PC-9 (cell line): ENCODE measurements at places on chromosomes 12 and 14. TPM values are rescaled to one million over a fixed set of nuclear protein-coding genes. Genes with fewer than 3 reads are reported as not detected.

- DNase-seq = no peak
Observed at GRCh38 chr12:53998110-53998899, 1.7 kb upstream of the HOXC9 start.

- DNase-seq = no peak
Observed at GRCh38 chr12:70971001-70971794, 50.7 kb upstream of the PTPRR start.

The HOXC9 gene
- 7.5 and 10.2 TPM in 2 replicates for total RNA-seq

- peak; percentile 43 for DNase-seq
Observed at GRCh38 chr12:120066341-120066740, 50.2 kb downstream of the RAB35 start.

- peak; percentile 18 for DNase-seq
Observed at GRCh38 chr12:46209914-46210872, 58.6 kb downstream of the SLC38A1 start.

DNA sequence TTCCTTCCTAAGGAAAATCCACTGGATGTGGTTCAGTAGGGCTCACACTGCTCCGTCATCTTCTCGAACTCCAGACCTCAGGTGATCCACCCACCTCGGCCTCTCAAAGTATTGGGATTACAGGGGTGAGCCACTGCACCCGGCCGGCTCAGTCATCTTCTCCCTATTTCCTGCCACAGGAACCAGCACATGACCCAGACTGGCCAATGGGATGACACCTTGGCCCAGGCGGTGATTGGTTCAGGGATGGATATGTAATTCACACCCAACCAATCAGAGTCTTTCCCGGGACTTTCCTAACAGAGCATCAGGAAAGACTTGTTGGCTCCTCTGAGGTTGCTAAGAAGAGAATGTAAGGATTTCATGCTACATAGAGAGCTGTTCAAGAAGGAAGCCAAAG, 19.2 kb upstream of the C12orf76 start:
- no peak for DNase-seq

- peak; percentile 77 for DNase-seq
Observed at GRCh38 chr12:120528861-120529525, at the start of gene COQ5. COQ5 (minus strand) TSS chr12:120529158; CDS start chr12:120529141, 17 bp downstream.

- DNase-seq = no peak
Observed at GRCh38 chr14:104638190-104638589, 33.6 kb upstream of the TMEM179 start.

The FSCB gene
- total RNA-seq = not detected in 2 replicates

DNA sequence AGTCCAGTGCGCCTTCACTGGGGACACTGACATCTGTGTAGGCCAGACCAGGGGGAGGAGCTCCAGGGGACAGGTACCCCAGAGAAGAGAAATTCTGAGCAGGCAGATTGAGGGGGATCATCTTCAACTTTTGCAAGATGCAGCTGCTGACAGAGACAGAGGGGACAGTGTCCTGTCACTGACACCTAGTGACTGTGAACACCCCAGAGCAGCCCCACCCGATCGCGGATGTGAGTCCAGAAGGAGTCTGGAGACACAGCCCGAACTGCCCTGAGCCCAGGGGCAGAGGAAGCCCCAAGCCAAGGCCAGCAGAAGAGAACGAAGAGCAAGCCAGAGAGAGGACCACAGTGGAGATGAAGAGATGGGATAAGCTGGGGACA, 21.7 kb upstream of the LRTM2 start:
- DNase-seq = no peak

- DNase-seq = no peak
Observed at GRCh38 chr12:50314636-50315312, 31.5 kb upstream of the LIMA1 start.

The P2RX7 gene
- total RNA-seq = 2.2 and 3.2 TPM in 2 replicates

GRCh38 chr12:93020631-93021597, 91.8 kb upstream of the EEA1 start:
- peak; percentile 5 for DNase-seq

DNA sequence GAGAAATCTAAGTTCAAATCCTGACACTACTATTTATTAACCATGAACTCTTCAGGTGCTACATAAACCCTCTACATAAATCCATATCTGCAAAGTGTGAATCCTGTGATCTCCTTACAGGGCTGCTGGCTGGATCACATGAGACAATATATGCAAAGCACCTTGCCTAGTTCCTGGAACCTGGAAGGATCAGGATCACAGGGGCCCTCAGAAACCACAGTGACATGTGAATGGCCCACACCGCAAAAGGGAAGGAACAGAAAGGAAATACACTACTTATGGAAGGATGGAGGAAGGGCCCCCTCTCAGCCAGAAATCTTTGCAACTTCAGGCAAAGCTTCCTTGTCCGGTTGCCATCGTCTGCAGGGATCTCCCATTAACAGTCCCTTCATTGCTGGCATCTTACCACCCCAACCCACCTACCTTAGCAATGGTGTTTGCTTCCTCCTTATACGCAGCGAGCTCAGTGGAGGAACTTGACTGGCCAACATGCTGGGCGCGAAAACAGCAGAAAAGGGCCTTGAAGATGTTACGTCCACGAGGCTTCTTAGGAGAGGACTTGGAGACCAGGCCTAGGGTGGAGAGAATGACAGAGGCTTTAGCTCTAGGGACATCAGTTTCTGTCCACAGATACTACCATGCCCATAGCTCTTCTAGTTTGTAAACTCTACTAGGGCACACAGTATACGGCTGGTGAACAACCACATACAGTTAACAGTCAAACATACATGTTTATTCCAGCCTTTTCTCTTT, 10.7 kb upstream of the AVIL start:
- DNase-seq = no peak

GRCh38 chr14:61891170-61891569, 128.9 kb downstream of the SNAPC1 start:
- peak; percentile 38 for DNase-seq

GRCh38 chr14:90456551-90456950, 59.7 kb downstream of the CALM1 start:
- no peak for DNase-seq

DNA sequence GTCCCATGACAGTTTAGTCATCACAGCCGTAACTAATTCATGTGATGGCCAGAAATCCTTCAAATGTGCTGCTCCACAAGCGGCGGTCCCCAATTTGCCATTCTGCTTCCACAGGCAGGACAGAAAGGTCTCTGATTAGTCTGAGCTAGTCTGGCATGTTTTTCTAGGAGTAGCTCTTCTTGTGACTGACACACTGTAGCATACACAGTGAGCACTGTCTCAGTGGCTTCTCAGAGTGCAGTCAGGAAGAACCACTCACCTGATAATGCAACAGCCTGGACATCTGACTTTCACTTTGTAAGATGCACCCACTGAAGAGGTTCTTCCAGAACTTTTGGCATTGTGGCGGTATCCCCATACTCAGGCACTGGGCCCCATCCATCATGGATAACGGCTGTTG, 1266.2 kb downstream of the TMEM121 start:
- no peak for DNase-seq

GRCh38 chr12:112352921-112353320, 29.3 kb downstream of the HECTD4 start:
- DNase-seq = no peak

DNA sequence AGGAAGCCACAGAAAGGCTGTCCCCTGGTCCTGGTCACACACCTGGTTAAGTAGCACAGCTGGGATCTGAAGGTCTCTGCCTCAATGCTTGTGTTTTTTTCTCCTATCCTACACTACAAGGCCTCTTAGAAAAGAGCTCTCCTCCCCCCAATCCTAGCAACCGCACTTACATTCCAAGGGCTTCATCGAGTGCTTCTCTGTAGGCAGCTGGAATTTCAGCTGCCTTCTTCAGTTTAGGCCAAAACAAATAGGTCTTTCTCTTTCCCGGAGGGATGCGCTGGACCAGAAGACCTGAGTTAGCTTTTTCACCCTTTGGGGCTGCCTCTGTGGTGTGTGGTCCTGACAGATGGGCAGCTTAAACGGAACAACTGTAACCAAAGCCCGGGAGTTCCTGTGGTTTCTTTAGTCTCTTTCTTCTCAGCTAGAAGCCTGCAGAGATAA, 109.7 kb downstream of the GPATCH2L start:
- no peak for DNase-seq

DNA sequence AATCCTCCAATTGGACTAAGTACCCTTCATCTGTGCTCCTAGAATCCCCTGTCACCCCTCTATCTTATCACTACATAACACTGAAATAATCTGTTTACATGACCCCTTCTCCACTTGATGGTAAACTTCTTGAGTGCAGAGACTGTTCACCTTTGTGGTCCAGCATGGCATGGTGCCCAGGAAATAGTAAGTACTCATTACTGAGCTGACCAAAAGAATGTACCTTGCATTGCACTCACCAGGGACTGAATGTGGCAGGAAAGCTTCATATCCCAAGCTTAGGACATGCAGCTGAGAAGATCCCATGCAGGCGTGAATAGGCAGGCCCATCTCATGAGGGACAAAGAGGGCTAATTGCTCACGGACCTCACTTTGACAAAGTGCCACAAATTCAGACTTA, 1.4 kb upstream of the GARIN2 start:
- DNase-seq = peak; percentile 98

DNA sequence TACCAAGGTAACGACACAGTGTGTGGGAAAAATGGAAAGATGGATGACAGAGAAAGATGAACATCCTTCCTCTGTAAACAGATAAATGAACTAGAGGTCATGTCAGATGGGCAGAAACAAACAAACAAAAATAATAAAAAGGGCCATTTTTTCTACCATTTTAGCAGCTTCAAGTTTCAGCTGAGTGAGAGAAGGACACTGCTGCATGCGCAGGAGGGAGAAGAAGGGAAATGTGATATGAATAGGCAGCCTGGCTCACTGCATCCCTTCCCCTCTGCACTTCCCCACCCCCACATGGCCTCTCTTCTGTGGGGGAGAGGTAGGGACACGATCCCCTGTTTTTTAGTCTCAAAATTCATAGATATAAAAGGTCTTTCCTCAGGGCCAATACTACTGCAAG, 492.0 kb downstream of the NELL2 start:
- DNase-seq = no peak

GRCh38 chr14:81018251-81018650, 62.8 kb downstream of the TSHR start:
- no peak for DNase-seq

- no peak for DNase-seq
Observed at GRCh38 chr12:27970401-27971120, 2.0 kb downstream of the PTHLH start.
